ENCODE measurements at places on chromosomes 5 and 9.

DNA sequence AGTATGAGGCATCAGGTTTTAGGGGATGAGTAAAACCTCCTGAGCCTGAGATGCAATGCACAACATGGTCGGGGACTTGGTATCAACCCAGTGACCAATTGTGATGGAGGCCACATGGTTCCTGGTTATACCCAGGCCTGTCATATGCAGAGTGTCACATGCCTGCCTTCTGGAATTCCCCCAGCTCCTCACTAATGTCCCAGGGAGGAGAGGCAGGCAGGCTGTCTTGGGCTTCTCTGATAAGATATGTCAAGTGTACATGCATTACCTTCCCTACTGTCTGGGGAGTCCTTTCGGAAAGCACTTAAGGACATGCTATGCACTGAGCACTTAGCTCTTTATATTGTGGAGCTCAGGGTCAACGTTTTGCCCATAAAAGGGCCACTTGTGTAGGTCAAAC is 14.2 kb upstream of the PALM2AKAP2 start:
- no peak for DNase-seq

DNA sequence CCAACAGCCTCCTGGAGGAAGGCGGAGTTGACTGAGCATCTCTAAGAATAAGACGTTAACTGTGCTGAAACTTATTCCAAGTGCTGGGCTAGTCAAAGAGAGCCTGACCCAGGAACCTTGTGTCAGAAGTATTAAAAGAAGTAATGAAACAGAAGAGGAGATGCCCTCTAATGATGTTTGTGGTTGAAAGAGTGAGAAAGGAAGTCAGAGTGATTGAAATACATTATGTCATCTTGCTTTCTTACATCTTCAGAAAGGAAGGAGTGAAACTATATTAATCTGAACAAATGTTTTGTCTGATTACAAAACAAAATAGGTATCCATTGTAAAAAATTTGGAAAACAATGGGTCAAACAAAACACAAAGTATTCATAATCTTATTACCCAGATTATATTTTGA is 460.7 kb downstream of the NTRK2 start:
- DNase-seq: no peak

DNA sequence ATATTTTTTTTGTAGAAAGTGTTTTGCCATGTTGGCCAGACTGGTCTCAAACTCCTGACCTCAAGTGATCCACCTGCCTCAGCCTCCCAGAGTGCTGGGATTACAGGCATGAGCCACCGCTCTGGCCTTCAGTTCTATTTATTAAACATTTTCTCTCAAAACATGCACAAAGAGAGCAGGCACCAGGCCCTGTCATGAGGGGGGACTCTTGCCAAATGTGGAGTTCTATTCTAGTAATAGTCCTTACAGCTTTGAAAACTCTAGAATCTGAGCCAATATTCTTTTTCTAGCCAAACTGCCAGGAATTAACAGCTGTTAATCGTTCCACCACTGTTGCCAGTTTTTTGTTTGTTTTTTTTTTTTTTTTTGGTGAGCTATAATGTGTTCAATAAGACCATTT is 124.6 kb downstream of the TARS1 start:
- no peak for DNase-seq

- peak; percentile 74 for DNase-seq
Measured at GRCh38 chr9:21710548-21711191, 91.8 kb upstream of the MTAP start.

- DNase-seq: no peak
Measured at GRCh38 chr5:2867373-2867933, 116.0 kb upstream of the IRX2 start.

All from T-helper 2 cell (primary cell).